Smooth muscle cell of the brain vasculature (primary cell): ENCODE measurements at places on chromosomes 4 and X.

DNA sequence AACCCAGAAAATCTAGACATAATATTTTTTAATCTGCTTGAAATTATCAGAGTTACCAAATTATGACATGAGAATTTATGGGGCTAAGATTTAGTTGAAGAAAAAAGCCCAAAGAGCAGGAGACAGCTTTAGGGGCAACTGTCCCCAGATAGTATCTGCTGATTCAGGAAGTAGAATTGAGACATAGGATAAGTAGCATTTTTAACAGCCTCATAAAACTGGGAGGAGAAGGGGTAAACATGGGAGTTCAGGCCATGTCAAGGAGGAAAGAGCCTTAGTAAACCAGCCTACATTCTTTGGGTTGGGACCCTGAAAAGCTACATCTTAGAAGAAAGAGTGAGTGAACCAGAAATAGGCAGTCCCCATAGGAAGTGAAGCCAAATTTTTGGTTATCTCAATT lies 9.7 kb upstream of the RAB28 start:
- no peak for DNase-seq

DNA sequence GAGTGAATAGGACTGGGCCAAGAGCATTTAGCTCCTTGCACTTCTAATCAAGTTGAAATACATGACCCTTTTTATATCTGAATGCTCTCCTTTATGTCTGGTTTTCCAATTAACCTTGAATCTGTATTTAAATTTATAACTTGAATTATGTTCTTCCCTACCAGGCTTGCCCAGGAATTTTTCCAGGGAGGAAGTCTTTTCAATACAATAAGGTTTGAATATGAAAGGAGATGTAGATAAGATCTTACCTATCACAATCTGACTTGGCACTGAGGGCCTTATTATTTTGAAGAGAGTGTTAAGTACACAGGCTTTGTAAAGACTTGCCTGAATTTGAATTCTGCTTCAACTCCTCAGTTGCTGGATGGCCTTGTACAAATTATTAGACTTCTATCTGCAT lies 555.7 kb downstream of the PCDH7 start:
- DNase-seq, result no peak

GRCh38 chrX:115060013-115060412 lies 42.6 kb upstream of the IL13RA2 start:
- DNase-seq, result no peak

DNA sequence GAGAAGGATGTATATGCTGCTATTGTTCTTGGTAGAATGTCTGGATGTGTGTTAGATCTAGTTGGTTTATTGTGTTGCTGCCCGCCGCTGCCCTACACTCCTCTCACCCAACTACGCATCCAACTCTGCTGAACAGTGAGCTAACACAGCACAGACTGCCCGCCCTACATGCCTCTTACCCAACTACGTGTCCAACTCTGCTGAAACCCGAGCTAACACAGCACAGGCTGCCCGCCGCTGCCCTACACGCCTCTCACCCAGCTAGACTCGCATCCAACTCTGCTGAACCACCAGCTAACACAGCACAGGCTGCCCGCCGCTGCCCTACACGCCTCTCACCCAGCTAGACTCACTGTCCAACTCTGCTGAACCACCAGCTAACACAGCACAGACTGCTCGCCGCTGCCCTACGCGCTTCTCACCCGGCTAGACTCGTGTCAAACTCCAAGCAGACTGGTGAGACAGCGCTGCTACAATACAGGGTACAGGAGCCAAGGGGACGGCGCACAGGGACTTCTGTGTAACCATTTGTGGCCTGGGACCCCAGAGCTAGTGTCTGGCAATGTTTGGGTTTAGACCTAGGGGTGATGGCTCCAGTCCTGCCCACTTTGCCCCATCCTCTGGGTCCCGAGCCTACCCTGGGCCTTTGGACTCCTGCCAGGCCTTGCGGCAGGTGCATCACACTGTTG lies 11.6 kb upstream of the CTBP1 start:
- DNase-seq, result no peak

GRCh38 chr4:97394653-97395052 lies 748.6 kb downstream of the STPG2 start:
- no peak for DNase-seq

- no peak for DNase-seq
These were observed 335.7 kb upstream of the RASGEF1B start for GRCh38 chr4:81807386-81807785.

DNA sequence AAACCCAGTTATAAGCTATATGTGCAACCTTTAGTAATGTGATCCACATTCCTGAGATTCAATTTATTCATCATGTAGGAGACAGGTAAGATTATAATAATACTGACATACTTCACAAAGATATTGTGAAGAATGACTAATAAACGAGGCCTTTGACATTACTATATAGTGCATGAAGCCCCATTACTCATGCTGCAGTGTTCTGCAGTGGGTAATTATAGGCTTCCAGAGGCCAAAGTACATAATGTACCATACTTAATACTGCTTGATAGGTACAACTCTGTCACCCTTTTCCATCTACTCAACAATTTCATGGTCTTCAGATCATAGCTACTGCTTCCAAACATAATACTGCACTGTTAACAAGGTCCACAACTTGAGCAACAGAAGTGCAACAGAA lies 68.9 kb downstream of the COL25A1 start:
- no peak for DNase-seq

DNA sequence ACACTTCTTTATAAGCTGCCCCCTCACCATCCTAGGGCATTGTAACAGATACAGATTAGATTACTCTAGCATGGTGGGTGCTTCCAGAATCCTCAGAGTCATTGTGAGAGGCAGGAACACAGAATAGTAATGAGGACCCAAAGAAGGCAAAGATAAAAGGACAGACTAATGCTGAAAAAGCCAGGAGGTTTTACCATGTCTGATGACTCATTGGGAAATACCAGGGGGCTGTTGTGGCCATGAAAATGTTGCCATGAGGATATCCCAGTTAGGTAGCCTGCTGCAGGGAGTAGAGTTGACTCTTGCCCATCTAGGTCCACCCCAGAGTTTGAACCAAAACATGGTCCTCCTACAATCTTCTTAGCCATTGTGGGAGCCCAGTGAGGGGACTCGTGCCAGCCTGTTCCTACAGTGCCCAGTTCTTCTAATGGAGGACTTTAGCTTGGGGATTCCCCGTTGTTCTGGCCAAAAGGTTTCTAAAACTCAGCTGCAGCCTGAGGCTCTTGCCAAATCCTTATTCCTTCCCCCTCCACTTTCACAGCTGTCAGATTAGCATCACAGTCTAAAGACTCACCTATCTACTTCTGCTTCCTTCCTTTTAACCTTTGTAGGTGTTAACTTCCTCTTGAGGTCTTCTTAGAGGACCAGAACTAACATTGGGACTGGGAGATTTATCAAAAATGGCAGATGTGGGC lies 586.0 kb upstream of the AADAT start:
- DNase-seq, result no peak

DNA sequence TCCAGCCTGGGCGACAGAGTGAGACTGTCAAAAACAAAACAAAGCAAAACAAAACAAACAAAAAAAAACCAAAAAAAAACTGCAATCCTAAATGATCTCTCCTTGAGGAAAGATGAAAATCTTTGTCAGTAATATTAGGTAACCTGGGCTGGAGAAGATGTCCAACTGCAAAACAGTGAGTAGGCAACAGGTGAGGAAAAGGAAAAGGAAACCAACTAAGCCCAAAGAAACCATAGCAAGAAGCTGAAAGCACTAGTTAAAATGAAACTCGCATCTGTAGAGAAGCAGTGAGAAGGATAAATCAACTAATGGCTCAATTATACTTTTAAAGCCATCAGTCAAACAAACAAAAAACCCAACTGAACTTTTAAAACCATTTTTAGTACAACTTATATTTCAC lies 54.2 kb downstream of the ENOX2 start:
- no peak for DNase-seq

DNA sequence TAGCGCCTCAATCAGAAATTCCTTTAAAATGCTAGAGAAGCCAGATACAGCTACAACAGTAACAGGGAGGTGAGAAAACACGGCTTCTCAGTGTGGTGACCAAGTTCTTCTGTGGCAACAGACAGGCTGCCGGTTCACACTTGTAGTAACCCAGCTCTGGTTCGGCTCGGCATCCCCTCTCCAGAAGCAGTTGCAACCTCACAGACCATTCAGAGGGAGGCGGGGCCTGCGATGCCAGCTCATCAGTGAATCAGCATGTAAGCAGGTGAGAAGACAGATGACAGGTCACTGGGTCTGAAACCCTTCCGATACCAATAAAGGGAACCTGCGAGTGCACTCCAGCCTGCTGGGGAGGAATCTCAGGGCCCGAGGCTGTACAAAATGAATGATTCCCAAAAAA lies 251.0 kb downstream of the KCNIP4 start:
- DNase-seq, result no peak

DNA sequence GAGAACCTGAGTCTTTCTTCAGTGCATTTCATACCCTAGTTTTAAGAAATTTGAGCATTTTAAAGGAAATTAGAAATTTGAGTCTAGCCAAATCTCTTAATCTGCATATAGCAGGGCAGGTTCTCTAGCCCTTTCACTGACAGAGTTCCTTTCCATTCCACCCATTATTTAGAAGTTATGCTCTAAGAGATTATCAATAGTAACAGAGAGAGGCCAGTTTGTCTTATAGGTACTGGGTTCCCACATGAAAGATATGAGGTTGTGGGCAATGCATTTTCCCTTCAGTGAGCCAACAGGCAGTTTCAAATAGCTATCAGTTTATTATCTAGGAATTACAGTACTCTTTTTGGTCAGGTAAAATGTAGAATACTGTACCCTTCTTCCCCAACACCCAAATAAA lies 7.3 kb upstream of the GALNT7 start:
- no peak for DNase-seq

- no peak for DNase-seq
These were observed 659.0 kb upstream of the GNPDA2 start for GRCh38 chr4:45385306-45385705.

- no peak for DNase-seq
These were observed 161.6 kb upstream of the PRDX4 start for GRCh38 chrX:23505531-23506303.

DNA sequence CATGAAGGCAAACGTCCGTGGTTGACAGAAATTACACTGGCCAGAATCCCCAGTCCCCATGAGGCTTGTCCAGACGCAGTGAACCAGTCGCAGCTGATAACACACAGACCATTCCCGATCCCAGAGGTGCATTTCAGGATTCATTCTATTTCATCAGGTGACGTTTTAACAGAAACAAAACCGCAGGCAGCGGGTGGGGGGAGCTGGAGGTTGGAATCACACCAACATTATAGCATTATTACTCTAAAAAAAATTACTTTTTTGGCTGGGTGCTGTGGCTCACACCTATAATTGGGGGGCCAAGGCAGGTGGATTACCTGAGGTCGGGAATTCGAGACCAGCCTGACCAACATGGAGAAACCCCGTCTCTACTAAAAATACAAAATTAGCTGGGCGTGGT lies 25.2 kb downstream of the NOP14 start:
- DNase-seq, result no peak

GRCh38 chrX:16186380-16187007 lies 19.2 kb downstream of the MAGEB17 start:
- no peak for DNase-seq

- no peak for DNase-seq
These were observed 72.1 kb downstream of the IRF2 start for GRCh38 chr4:184402239-184402638.

- DNase-seq, result no peak
These were observed 21.9 kb downstream of the NSG1 start for GRCh38 chr4:4408576-4409335.

DNA sequence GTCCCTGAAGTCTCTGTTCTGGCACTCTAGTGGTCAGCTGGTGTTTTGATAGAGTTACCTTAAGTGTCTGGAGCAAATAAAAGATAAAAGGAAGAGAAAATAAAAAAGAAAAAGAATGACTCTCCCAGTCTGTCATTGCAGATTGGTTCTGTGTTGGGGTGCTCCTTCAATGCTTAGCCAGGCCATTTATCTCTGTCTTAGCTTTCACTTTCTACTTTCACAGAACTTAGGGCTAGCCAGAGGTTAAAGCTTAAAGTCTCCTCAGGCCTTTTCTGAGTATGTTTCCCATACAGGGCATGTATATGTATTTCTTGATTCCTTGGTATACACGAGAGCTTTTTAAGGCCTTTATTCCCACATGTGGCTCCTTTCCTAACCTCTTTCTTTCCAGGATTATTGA lies 83.1 kb upstream of the TEX13D start:
- no peak for DNase-seq

DNA sequence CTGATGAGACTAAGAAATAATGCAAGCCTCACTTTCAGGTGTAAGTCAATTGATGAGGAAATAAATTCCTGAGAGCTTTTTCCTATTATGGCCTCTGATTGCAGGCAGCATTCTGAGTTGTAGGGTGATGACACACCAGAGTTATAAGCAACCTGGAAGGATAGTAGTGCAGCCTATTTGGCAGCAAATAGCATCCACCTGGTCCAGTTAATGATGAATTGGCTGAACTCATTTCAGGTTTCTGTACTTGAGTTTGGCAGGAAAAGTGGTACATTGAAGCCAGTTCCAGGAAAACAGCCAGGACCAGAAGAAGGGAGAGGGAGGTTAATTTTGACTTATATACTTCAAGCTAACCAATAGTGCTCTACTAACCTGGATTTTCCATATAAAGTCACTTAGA lies 316.8 kb downstream of the NAF1 start:
- no peak for DNase-seq

- no peak for DNase-seq
These were observed 16.8 kb downstream of the BANK1 start for GRCh38 chr4:101807351-101807750.

GRCh38 chr4:122739174-122739573 lies 6.7 kb downstream of the BBS12 start:
- DNase-seq, result no peak

GRCh38 chrX:8520791-8521190 lies 56.2 kb downstream of the VCX3B start:
- DNase-seq, result no peak

- DNase-seq, result peak; percentile 49
These were observed 651.1 kb downstream of the ANKRD50 start for GRCh38 chr4:124061413-124061812.

DNA sequence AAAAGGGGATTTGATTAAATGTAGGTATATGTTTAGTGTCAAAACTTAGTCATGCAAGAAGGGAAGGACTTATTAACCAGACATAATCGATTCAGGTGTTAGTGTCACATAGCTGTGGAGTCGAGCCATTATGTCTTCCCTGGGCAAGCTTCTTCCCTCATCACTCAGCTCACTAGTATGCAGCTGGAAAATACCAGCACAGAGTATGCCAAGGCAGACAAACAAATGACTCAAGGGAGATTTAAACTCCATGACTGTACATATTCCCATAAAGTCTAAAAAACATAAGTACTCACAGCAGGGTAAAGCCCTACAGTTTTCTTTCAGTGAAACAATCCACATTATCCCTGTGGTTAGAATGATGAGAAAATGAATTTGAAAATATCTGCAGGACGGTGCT lies 304.5 kb downstream of the CBLL2 start:
- peak; percentile 21 for DNase-seq

- no peak for DNase-seq
These were observed 96.6 kb upstream of the DMD start for GRCh38 chrX:33307911-33308354.

DNA sequence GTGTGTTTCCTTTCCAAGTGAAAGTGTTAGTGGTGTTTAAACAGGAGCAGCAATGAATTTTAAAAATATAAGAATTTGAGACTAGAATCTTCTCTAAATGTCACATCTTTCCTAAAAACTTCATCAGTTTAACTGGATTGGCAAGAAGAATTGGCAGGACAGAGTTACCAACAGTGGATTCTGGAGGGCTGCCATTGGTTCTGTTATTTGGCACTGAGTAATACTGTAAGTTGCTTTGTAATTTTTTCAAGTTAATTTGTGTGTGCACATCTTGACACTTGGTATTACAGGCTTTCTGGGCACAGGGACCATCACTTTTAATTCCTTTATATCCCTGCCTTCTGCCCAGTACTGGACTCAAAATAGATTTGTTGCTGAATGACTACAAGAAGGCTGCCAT lies 4.5 kb upstream of the GPRIN3 start:
- no peak for DNase-seq
